SK-N-SH treated with all-trans-retinoic acid at 6 μM for 48 hours (cell line): ENCODE measurements at places on chromosomes 4 and X.

GRCh38 chr4:48924416-48924815 lies 17.8 kb upstream of the OCIAD2 start:
- no peak for ATAC-seq

DNA sequence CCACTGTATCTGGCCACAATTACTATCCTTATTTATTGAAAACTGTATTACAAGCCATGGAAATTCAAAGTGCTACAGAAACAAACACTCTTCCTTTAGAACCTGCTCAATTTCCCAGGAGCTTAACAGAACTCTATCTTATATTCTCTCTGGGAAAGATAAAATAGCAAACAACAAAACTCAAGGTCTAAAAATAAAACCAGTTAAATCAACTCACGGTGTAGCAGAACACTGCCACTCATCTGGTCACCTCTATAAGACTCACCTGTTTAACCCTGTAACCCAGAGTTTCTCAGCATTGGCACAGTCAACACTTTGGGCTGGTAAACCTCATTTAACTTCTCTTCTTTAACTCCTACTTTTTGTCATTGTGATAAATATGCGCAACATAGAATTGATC lies 348.9 kb downstream of the DCHS2 start:
- ATAC-seq, result no peak

DNA sequence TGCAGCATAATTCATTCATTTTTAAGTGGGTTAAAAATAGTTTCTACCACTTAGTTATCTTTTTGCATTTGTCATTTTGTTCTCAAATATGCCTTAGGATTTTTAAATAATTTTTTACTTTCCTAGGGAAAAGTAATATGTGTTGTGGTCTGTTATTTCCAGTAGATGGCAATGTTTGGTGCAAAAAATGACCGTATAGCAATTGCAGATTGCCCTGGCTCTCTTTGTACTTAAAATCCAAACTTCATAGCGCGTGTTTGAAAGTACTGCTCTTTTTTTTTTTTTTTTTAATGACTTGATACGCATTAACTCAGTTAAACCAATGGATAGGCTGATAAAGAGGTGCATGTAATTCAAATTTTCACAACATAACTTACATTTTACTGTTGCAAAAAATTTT lies 74.4 kb upstream of the RBMX start:
- peak; percentile 88 for ATAC-seq

DNA sequence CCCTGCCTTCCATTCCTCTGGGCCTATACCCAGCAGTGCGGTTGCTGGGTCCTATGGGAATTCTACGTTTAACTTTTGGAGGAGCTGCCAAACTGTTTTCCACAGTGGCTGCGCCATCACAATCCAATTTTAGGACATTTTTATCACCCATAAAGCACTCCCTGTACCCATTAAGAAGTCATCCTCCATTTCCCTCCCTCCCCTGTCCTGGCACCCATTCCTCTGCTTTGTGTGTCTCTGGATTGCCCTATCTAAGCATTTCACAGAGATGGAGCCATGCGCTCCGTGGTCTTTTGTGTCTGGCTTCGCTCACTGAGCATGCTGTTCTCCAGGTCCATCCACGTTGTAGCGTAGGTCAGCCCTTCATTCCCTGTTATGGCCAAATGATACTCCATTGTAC lies 1.7 kb upstream of the OPN1LW start:
- no peak for ATAC-seq

DNA sequence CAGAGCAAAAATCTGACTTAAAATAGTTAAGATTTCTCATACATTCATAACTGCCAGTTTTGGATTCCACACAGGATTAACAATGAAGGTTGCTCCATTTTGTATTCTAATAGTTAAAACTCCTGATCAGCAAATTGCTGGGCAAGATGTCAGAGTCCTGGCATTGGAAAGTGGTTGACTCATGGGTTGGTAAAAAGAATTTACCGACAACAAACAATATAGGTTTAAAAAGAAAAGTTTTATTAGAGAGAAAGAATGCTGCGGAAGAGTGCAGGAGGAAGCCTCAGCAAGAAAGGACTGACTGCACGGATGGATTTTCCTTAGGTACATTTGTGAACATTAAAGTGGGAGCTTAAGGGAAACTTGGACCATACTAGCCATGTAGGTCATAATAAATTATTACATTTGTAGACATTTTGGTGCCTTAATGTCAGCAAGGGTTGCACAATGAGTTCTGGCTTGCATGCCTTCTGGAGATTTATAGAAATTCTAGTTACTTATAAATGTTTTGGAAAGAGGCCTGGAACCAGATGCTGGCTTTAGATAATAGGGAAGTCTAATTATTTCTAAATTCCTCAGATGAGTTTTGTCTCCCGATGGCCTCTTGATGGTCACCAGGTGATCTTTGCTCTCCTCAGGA lies 25.4 kb upstream of the IL2 start:
- no peak for ATAC-seq

DNA sequence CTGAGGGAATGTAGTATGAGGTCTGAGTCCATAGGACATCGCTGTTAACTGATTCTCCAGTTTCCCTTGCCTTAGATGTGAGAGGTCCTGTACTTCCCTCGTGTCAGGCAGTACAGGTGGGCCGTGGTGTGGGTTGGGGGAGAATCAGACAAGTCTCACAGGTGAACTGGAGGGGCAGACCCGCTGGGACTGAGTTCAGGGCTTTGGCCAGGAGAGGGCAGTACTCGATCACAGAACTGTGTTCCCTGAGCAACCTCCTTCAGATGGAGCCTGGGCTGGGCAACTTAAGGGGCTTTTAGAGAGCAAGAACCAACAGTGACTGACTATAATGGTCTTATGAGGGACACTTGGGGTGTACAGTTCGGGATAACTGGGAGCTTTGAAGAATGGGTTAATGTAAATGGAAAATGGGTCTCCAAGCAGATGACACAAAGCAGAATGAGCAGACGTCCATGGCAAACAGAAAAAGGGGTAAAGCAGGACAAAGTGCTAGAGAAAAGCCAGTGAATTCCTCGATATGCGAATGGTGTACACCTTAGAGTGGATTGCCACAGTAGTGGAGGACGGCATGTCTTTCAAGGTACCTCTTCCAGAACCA lies 83.6 kb downstream of the CCNG2 start:
- ATAC-seq, result peak; percentile 98

GRCh38 chr4:126533146-126533805 lies 1099.5 kb upstream of the INTU start:
- ATAC-seq, result no peak

DNA sequence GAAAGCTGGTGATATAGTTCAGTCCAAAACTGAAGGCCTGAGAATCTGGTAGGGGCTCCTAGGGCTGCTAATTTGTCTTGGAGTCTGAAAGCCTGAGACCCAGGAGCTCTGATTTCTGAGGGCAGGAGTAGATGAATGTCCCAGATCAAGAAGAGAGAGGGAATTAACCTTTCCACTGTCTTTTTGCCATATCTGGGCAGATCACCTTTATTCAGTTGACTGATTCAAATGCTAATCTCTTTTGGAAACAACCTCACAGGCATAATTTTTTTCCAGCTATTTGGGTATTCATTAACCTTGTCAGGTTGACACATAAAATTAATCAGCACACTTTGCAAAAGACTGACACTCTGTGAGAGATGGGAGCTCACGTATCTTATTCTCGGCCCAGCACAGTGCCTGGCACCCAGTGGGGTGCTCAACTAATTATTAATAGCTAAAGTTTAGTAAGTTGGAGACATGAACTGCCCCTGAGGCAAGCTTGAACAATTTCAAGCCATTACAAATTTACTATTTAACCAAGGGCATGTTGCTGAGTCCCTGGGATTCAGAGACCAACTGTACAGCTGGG lies 114.3 kb downstream of the CPEB2 start:
- ATAC-seq, result no peak

GRCh38 chr4:129978315-129978714 lies 882.4 kb downstream of the C4orf33 start:
- ATAC-seq, result no peak

DNA sequence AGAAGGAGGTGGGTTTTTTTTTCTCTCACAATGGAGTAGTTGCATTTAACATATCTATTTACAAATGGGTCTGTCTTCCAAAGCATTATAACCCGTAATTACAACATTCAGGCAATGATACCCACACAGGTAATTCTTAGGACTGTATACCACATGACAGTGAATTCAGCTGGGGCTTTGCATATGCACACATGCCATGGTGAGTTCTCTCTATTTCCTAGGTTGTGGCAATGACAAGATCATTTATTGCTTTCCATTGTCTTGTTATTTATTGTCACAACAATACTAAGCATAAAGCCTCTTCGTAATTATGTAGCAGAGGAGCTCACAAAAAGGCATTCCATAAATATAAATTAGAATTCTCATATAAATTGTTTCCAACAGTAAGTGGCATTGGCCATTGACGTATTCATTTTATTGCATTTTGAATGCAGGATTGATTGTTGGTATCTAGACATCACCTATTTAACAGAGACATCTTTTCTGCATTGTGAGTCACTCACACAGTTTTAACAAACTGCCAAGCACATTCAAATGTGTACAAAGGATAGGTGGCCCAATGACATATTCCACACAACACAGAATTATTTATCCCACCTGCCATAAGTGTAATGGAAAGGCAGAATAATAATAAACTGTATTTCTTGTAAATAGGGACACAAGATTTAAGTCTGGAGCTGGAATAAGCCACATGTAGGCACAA lies 390.7 kb upstream of the GALNT7 start:
- ATAC-seq, result no peak

- no peak for ATAC-seq
Observed at GRCh38 chr4:139813881-139814280, 148.3 kb downstream of the MGST2 start.

DNA sequence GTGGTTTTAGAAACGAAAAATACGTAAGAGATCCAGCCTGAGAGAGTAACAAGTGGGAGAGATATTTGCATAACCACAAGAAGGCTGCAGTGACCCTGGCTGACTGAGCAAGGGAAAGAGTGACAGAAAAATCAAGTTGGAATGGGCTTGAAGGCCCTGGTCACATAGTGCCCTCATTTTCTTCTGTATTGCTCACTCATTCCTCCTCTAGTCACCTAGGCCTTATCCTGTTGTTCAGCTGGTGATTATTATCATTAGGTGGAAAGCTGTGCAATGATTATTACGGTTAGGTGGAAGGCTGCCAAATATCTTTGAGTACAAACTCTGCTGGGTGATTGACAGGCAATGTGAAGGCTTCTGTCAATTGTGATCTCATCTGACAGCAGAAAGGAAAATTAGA lies 2384.1 kb downstream of the PCDH7 start:
- peak; percentile 60 for ATAC-seq

- 0 out of 3 replicates have a peak, but pooled peaks have one; percentile 3 for ATAC-seq
Observed at GRCh38 chr4:40992472-40993295, 221.7 kb downstream of the APBB2 start.

DNA sequence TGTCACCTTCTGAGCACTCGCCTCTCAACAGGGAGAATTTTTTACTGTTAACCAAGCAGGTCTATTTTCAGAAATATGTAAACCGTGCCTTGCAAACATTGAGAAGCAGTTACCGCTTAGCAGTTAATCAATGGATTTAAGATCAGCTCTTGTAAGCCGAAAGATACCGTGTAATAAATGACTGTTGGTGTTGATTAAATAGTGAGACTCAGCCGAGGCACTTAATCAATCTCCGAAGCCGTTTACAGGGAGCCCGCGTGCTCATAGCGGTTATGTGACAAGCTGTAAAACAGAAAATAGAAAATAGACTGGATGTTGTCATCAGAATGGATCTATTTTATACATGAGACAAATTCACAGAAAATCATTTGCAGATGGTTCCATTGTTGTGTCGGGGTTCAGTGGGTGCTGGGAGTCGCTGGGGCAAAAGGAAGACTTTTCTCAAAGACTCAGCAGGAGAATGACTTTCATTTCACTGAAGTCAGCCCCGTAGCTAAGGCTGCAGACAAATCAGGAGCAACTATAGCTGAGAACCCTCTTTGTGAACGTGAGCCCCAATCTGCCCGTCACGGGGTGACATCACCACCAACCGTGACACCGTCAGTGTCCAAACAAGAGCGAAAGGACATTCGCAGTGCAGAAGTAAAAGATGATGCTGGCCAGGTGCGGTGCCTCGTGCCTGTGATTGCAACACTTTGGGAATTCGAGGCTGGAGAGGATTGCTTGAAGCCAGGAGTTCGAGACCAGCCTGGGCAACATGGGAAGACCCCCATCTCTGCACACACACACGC lies 275.3 kb downstream of the CRLF2 start:
- ATAC-seq, result no peak

DNA sequence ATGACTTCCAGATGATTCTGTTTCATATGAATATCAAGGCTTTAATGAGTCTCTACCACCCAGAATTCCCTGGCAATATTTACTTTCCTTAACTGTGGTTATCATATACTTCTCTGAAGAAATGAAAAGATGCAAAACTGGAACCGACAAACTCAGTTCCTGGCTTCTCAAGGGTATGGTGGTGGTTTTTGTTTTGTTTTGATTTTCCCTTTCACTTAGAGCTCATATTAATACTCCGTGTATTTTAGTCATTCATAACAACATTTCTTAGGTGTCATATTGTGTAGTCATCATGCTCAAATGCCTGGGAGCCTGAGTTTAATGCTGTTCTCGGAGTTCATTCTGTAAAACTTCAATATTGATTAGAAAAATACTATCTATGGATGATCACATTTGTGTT lies 665 bp downstream of the TRPC5OS start:
- ATAC-seq, result no peak

DNA sequence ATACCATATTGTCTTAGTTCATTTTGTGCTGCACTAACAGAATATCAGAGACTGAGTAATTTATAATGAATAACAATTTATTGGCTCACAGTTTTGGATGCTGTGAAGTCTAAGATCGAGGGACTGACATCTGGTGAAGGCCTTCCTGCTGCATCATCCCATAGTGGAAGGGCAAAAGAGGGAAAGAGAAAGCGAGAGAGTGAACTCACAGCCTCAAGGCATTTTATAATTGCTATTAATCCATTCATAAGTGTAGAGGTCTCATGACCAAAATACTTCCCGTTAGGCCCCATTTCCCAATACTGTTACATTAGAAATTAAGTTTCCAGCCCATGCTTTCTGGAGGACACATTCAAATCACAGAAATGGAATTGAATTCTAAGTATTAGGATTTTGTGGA lies 554.4 kb downstream of the TRAM1L1 start:
- no peak for ATAC-seq

DNA sequence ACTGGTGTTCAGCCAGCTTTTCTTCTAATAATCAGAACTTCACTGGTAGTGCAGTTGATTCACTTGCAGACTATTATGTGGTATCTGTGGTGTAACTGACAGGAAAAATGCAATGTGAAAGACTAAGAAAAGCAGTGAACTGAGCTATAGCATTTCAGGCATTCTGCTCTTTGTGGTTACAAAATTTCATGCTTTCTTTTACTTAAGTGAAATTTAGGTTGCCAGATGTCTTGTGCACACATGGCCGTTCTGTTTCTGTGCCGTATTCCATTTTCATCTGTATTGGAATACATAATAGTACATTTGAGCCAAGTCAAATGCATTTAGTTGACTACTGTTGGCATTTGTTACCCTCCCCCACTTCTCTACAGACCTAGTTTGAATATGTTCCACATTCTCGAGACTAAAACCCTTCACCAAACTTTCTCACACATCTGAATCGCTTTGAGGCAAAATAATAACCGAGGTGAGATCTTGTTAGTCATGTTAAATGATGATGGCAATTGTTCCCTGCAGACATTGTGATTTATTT lies 8.2 kb downstream of the RTL3 start:
- peak; percentile 44 for ATAC-seq

GRCh38 chrX:23952984-23953907 lies 45.4 kb downstream of the CXorf58 start:
- ATAC-seq, result no peak
